ENCODE measurements at places on chromosomes 4 and X.

GRCh38 chrX:49876750-49877149, 2.5 kb upstream of the USP27X start:
- no peak for DNase-seq

DNA sequence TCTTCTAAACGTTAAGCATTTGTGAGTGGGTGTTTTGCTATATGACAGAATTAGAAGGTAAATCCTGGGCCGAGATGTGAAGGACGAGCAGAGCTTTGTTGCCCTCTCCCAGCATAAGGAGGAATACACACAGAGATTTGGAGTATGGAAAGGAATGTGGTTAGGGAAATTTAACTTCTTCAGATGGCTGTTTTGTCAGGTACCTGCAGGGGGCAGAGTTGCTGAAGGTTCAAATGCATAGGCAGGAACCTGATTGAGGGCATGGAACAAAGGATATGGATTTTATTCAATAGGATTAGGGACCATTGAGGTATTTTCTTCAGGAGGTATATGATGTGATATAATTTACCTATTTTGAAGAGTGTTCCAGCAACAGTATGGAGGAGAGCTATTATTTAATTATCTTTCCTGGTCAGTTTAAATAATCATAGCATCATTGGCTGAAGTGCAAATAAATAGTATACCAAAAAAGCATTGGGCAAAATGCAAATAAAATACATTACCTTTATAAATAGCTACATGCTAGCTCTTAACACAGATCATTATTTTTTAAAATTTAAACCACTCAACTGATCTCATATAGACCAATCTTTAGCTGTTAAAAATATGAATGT, 143.6 kb downstream of the SLIT2 start:
- no peak for DNase-seq

- no peak for DNase-seq
Measured at GRCh38 chr4:168506014-168506413, 9.2 kb downstream of the PALLD start.

GRCh38 chrX:39982948-39983347, 114.8 kb downstream of the BCOR start:
- DNase-seq: no peak

- no peak for DNase-seq
Measured at GRCh38 chr4:185244763-185245162, 35.4 kb downstream of the SNX25 start.

GRCh38 chr4:144353292-144353691, 212.8 kb upstream of the GYPA start:
- no peak for DNase-seq

- no peak for DNase-seq
Measured at GRCh38 chrX:35561985-35562384, 236.2 kb upstream of the MAGEB16 start.

DNA sequence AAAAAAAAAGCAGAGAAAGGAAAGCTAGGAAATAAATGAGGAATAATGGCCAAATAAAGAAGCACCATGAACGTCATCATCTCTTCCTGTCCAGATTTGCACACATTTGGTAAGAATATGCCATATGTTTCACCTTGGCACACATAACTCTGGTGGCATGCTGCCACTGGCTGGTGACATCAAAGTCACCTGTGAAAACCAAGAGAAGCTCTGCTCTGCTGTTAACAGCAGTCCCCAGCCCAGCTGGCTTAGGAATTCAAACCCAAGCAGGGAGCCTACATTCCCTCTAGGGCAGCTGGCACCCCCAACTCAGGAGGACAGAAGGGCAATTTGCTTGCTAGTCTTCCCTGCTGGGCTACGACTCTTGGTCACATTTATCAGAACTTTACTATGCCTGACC, 77.6 kb downstream of the RASL11B start:
- DNase-seq: no peak
